T-helper 17 cell (primary cell): ENCODE measurements at places on chromosomes 11 and 22.

DNA sequence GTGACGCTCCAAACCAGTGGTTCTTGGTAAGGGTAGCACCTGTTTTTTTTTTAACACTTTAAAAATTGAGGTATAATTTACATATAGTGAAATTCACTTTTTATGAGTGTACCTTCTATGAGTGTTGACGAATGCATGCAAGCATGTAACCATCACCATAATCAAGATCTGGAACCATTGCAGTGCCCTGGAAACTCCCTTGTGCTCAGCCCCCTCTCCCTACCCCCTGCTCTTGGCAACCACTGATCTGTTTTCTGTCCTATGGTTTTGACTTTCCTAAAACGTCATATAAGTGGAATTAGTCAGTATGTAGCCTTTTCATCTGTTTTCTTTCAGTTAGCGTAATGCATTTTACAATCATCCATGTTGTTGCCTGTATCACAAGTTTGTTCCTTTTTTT is 212.2 kb downstream of the GRIK4 start:
- no peak for DNase-seq

DNA sequence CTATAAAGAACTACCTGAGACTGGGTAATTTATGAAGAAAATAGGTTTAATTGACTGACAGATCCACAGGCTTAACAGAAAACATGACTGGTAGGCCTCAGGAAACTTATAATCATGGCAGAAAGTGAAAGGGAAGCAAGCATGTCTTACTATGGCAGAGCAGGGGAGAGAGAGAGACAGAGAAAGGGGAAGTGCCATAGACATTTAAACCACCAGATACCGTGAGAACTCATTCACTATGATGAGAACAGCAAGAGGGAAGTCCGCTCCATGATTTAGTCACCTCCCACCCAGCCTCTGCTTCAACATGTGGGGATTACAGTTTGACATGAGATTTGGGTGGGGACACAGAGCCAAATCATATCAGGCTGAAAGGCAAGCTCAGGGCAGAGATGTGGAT is 327.1 kb upstream of the DDI1 start:
- DNase-seq: no peak

- DNase-seq: no peak
Observed at GRCh38 chr11:7564803-7565202, 51.0 kb downstream of the PPFIBP2 start.

GRCh38 chr11:120471131-120471530 is 40.4 kb upstream of the GRIK4 start:
- DNase-seq: no peak

GRCh38 chr11:35486446-35486845 is 39.0 kb downstream of the PAMR1 start:
- DNase-seq: no peak

GRCh38 chr11:70915158-70915985 is 337.0 kb downstream of the SHANK2 start:
- DNase-seq: no peak
